ENCODE measurements at places on chromosomes 2 and 18.

- DNase-seq = no peak
Measured at GRCh38 chr2:69250981-69251380, 136.0 kb downstream of the GFPT1 start.

- DNase-seq = no peak
Measured at GRCh38 chr18:78875016-78875777, 104.4 kb upstream of the SALL3 start.

DNA sequence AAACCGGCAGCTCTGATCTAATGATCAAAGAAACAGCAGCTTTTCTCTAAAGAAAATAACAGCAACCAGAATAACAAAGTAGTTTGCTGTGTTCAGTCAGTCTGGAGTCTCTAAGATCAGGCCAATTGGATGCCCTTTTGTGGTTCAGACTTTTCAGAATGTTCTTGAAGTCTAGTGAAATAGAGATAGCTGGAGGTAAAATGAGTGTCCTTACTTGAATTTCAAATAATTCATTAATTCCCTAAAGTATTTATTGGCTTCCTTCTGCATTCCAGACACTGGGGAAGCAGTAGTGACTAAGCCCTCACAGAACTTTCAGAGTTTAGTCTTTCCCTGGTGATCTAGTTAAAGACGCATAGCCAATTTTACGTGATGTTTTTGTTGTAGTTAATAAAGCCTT, 58.7 kb downstream of the C18orf54 start:
- no peak for DNase-seq

- DNase-seq = no peak
Measured at GRCh38 chr18:28412521-28412920, 235.6 kb upstream of the CDH2 start.

DNA sequence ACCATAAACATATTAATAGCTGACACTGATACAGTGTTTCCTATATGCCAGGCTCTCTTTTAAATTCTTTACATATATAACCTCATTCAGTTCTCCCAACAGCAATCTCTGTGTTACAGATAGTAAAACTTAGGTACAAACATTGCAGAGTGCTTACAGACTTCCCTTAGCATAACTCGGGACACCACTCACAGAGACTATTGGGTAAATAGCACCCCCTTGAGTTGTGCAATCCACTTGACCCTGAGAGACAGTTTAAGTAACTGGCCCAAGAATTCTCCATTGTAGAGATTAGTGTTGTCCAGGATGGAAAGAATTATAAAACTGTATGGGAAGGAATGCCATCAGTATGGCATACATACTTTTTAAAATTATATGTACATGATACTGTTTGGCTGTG, 110.1 kb downstream of the POLE4 start:
- DNase-seq = no peak

- no peak for DNase-seq
Measured at GRCh38 chr2:43029186-43029585, 197.2 kb downstream of the ZFP36L2 start.

- DNase-seq = no peak
Measured at GRCh38 chr2:27077231-27077630, 1.2 kb upstream of the EMILIN1 start.

DNA sequence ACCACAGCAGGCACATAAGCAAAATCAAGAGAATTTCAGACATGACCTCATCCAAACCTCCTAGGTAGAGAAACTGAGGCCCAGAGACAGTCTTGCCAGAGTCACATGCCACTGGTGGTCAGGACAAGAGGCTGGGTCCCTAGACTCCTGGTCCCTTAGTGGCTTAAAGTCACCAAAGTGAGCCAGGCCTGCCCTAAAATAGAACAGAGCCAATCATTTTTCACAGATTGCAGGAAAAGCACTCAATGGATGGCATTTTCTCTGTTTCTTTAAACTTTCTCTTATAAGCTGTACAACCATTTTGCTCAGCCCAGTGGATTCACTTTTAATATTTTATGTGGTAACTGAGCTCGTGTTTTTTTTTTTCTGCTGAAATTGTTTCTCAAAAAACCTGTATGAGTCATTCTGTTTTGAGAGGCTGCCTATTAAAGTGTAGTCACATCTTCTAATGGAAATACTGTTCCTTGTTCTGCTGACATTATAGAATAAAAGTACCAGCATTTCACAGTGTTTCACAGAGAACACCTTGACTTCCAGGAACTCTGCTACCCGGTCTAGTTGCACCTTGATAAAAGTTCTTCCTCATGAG, 29.6 kb downstream of the STEAP3 start:
- DNase-seq = no peak

DNA sequence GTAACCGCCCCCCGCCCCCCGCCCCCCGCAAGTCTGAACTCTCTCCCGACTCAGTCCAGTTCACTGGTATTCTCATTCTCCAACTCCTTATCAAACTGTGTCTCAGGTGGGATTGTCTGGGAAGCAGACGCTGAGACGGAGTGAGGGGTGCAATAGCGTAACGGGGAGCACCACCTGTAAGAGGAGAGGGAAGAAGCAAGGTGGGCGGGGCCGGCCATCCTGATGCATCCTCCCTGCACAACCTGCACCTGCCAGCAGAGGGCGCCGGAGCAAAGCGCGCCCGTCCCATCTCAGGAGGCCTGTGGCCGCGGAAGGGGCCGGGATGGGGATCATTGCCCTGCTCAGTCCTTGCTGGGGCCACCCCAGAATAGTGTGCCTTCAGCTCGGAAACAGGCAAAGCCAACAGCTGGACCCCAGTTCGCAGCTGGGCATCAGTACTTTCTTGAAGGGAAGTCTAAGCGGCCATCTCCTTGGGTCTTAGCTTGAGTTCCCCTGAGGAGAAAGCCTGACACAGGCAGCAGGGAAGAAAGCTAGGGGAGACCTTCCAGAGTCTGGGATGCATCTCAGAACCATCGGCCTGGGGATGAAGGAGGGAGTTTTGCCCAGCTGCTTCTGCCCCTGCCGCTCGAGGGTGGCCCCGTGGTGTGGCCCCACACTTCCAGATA, 208.0 kb downstream of the TFCP2L1 start:
- DNase-seq = peak; percentile 32

- DNase-seq = no peak
Measured at GRCh38 chr18:10142496-10143160, 228.8 kb downstream of the VAPA start.

DNA sequence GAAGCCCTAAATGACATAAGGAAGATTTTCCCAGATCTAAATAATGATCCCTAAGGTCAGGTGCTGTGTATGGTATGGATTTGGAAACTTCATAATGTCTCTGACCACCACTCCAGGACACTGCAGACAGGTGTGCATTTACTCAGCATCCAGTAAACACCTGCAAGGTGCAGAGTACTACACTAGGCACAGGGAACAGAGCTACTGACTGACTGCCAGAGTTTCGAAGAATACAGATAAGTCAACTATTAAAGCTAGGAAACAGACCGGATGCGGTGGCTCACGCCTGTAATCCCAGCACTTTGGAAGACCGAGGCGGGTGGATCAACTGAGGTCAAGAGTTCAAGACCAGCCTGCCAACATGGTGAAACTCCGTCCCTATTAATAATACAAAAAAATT, 65.0 kb downstream of the ATP8B1 start:
- DNase-seq = no peak

DNA sequence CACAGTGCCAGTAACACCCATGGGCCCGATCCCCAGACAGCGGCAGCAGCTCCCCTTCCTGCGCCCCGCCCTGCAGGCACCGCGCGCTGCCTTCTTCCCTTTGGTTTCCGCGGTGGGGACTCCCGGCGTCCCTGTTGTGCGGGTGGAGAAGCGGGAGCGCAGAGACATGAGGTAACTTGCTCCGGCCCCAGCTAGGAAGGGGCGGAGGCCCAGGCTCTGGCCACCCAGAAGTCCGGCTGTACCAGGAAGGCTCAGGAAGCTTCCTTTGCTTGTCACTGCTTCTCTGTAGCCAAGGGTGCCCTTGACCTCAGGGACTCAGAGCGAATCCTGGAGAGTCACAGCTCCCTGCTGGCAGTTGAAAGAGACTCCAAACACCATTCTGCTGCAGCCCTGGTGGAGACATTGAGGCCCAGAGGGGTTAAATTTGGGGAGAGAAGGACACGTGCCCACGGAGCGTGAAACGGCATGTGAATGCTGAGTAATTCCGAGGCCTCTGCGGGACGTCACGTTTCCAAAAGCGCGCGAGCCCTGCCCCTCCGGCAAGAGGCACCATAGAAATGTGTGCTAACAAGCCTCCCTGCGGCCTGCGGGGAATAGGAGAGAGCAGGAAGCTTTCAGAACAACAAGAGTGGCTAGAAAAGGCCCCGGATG, 6.7 kb upstream of the ADCY3 start:
- peak; percentile 30 for DNase-seq

DNA sequence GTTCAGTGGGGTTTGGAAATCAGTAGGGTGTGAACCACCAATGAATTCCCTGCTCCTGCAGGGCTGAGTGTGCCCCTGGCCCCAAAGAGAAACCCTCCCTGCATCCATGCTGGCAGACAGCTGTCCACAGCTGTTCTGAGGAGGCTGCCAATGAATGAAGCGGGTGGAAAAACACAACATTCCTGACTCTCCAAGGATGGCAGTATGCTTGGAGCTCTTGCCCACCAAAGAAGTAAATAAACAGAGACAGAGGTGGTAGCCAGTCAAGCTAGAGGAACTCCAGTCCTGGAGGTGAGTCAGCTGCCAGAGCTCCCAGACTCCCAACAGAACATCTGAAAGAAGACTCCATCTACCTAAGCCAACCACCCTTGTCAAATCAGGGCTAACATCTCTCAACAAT, 6.2 kb downstream of the ZBTB7C start:
- DNase-seq = no peak

DNA sequence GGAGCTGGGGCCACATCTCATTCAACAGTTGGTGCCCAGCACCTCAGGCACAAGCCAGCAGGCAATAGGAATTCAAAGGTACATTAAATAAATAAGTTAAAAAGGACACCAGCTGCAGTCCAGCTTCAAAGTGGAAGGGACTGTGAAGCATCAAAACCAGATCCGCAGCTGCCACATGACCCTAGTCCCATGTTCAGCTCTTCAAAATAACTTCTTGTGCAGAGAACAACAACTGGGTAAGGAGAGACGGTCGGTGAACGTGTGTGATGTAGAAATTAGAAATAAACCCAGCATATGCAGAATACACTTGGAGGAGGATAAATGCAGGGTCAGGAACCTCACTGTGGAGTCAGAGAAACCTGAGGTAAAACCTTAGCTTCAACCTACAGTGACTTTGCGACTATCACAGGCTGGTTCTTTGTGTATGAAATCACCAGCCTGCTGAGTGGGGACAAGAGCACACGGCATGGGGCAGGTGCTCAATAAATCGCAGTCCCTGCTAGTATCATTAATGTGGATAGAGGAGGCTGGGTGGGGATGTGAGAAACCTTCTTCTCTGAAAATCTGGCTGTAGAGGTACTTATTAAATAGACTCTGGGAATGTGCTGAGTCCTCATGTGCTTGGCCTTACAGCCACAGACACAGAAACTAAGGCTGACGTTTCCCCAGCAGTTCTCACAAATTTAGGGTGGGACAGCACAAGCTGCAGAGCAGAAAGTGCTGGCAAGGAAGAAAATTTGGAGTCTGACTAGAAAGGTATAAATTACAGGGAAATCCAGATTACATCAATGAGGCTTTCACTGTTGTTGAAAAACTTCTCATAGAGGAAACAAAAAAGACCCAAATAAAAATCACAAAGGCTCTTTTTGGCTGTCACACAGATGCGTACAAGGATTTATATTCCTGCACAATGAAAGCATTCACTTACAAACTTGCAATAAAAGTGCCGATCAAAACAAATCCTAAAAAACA, 20.7 kb downstream of the FBXO15 start:
- DNase-seq = no peak

GRCh38 chr18:70826571-70826970, 537.7 kb downstream of the SOCS6 start:
- no peak for DNase-seq

DNA sequence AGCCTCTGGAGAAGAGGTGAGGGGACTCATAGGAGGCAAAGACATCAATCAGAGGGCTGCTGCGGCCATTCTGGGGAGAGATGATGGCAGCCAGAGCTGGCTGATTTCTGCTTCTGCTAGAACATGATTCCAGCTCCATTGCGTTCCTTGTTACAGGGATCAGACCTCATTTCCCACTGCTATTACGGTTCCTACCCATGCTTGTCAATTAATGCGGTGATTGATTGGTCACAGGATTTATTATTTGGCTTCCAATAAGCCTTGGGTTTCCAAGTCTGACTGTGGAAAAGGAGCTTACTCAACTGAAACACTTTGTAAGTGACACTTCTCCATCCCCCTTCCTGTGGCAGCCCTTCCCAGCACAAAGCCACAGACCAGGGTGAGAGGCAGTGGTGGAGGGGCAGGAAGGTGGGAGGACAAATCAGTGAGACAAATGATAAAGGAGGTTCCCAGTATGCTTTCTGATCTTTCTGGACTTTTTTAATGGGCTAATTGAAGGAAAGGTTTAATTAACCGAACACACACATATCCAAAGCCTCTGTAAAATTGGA, 26.8 kb upstream of the CTLA4 start:
- no peak for DNase-seq

DNA sequence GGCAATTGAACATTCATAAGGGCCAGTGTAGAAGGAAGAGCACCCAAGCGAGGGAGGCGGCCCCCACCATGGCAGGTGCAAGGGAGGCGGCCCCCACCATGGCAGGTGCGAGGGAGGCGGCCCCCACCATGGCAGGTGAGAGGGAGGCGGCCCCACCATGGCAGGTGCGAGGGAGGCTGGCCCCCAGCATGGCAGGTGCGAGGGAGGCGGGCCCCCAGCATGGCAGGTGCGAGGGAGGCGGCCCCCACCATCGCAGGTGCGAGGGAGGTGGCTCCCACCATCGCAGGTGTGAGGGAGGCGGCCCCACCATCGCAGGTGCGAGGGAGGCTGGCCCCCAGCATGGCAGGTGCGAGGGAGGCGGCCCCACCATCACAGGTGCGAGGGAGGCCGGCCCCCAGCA, 24.7 kb upstream of the GPC1 start:
- no peak for DNase-seq

Data from stimulated activated CD4-positive, alpha-beta T cell treated with anti-CD3 and anti-CD28 coated beads, Interleukin-1b, Interleukin-23, amount 100 ng/mL, for 4 hours (primary cell).